Endothelial cell of umbilical vein (primary cell): ENCODE measurements at places on chromosomes 4 and X. TPM values are rescaled to one million over a fixed set of nuclear protein-coding genes. Genes with fewer than 3 reads are reported as not detected.

GRCh38 chr4:79528241-79528706 lies 120.2 kb upstream of the GK2 start:
- H3K27me3 ChIP-seq = no peaks in the 10 kb centered on the region
- no peaks in the 10 kb centered on the region for H3K4me1 ChIP-seq
- no peaks in the 10 kb centered on the region for H3K36me3 ChIP-seq
- H3K27ac ChIP-seq = no peak overlapping the region

GRCh38 chr4:113232194-113232593 lies 182.7 kb downstream of the ANK2 start:
- H3K27me3 ChIP-seq = no peaks in the 10 kb centered on the region
- H3K4me1 ChIP-seq = no peaks in the 10 kb centered on the region
- DNase-seq = no peak
- no peak overlapping the region for H3K27ac ChIP-seq

- H3K27me3 ChIP-seq = no peaks in the 10 kb centered on the region
- H3K4me3 ChIP-seq = no peak overlapping the region
- no peaks in the 10 kb centered on the region for H3K36me3 ChIP-seq
- no peak for DNase-seq
- no peak overlapping the region for H3K27ac ChIP-seq
Observed at GRCh38 chrX:140767646-140768045, 58.1 kb downstream of the LINC00632 start.

GRCh38 chrX:12892716-12893115 lies 13.7 kb upstream of the TLR8 start:
- H3K4me1 ChIP-seq = peaks cover 2% of the 10 kb centered on the region
- H3K27me3 ChIP-seq = no peaks in the 10 kb centered on the region
- no peak overlapping the region for H3K4me3 ChIP-seq
- no peak for DNase-seq

DNA sequence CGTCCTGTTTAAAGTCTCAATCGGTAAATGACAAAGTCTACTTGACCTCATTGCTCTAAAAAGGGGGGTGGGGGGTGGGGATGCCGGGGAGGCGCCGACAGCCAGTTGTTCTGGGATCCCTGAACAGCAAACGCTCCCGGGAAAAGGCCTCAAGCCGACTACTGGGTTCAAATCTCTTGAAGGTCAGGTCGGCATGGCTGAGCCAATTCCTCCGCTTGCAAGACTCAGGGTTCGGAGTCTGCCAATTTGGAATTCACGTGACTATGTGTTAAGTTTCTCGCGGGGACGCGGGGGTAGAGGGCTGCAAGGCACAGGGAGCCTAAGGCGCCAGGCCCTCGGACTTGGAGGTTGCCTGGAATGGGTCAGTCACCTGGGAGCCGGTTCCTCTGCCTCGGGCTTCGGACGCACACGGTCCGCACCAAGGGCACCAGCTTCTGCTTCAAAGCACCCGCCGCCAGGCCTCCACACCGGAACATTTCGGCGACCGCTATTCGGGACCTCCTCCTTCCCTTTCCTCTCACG lies 399 bp downstream of the AIFM1 start:
- no peaks in the 10 kb centered on the region for H3K27me3 ChIP-seq
- H3K4me3 ChIP-seq = peak overlapping the region; percentile 75
- peak overlapping the region; percentile 65 for H3K27ac ChIP-seq
- DNase-seq = no peak
- peaks cover 15% of the 10 kb centered on the region for H3K4me1 ChIP-seq

DNA sequence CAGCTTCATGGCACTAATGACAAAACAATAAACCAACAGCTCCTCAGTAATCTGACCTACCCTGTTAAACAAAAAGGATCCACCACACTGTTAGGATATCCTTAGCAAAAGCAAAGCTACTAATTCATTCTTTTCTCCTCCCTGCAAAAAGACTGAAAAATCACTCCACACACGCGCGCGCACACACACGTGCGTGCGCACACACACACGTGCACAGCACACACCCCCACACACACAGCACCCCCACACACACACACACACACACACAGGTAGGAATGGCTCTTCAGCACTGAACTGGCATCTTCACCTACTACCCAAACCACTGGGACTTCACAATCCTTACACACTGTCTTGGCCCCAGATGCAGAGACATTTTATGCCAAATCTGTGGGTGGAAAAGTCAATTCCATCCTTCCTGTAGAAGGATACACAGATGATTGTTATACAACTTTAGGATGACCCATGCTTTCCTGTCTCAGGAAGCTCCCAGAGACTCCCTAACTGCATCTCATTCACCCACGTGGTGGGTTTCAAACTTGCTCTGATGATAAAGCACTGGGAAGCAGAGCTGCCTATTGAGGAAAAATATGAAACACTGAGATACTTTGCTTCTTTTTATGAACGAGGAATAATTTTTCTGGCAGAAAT lies 102.5 kb downstream of the TSPAN5 start:
- no peak overlapping the region for H3K27ac ChIP-seq
- H3K4me1 ChIP-seq = peaks cover 13% of the 10 kb centered on the region
- no peaks in the 10 kb centered on the region for H3K36me3 ChIP-seq

DNA sequence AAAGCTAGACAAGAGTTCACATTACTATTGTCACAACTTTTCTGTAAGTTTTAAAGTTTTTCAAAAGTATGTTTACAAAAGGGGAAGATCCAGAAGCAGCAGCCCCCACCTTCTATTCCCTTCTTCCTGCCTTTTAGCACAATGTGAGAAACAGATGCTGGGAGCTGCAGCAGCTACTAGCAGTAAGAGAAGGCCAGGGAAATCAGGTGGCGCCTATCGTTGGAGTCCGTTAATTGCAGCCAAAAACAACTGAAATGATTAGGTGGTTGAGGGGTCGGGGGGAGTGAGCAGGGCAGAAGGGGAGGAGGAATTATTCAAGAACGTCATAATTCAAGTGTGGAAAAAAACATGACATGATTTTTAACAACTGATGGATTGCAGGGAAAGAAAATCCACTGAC lies 27.4 kb downstream of the FRYL start:
- H3K4me3 ChIP-seq = no peak overlapping the region
- no peaks in the 10 kb centered on the region for H3K36me3 ChIP-seq
- H3K4me1 ChIP-seq = peaks cover 29% of the 10 kb centered on the region
- H3K27me3 ChIP-seq = no peaks in the 10 kb centered on the region
- peak overlapping the region; percentile 73 for H3K27ac ChIP-seq

DNA sequence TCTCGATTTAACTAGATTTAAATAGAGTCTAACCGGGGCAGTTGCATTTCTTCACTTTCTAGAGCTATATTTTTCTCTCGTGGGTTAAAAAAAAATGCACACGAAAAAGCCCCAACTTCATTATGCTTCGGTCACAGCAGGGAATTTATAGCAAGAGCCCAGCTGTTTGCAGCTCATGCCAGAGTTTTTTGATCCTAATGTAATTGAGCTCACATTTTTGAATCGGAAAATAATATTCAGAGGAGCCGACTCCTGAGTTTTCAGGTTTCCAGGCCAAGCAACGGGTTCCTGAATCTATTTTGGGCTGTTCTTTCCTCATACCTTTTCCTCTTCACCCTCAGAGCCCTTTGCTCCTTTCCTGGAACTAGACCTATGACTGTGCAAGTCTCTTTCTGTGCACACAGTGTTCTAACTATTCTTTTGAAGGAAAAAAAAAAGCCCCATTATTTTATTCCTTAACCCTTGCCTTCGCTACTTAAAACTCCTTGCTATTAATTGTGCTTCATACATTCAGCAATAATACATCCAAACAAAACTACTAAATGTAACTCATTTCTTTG lies 27.5 kb upstream of the ESX1 start:
- no peak overlapping the region for H3K4me3 ChIP-seq
- DNase-seq = no peak
- H3K4me1 ChIP-seq = no peaks in the 10 kb centered on the region
- peaks cover 2% of the 10 kb centered on the region for H3K27me3 ChIP-seq

DNA sequence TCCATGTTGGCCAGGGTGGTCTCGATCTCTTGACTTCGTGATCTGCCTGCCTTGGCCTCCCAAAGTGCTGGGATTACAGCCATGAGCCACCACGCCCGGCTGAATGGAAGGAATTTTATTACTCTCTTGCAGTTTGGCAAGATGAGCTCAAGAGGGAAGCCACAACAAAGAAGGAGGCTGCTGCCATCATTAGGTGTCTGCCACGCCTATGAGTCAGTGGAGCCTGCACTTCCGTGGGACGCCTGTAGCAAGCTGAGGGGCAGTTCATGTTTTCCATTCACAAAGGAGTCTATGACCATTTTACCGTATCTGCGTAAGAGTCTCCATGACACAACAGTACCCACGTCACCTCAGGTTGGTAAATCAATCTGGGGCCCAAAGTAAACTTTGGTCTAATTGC lies 51.2 kb upstream of the CHRNA9 start:
- no peak overlapping the region for H3K27ac ChIP-seq
- H3K4me3 ChIP-seq = no peak overlapping the region
- no peaks in the 10 kb centered on the region for H3K36me3 ChIP-seq
- DNase-seq = no peak
- H3K4me1 ChIP-seq = no peaks in the 10 kb centered on the region
- no peaks in the 10 kb centered on the region for H3K27me3 ChIP-seq

- no peaks in the 10 kb centered on the region for H3K27me3 ChIP-seq
- no peaks in the 10 kb centered on the region for H3K36me3 ChIP-seq
- no peak for DNase-seq
Observed at GRCh38 chr4:3249711-3250437, 915 bp downstream of the MSANTD1 start.

- no peak overlapping the region for H3K4me3 ChIP-seq
- H3K27me3 ChIP-seq = no peaks in the 10 kb centered on the region
- peak; percentile 36 for DNase-seq
- no peaks in the 10 kb centered on the region for H3K36me3 ChIP-seq
Observed at GRCh38 chr4:20259707-20260106, 8.0 kb downstream of the SLIT2 start.

- no peaks in the 10 kb centered on the region for H3K27me3 ChIP-seq
- H3K27ac ChIP-seq = no peak overlapping the region
- no peaks in the 10 kb centered on the region for H3K4me1 ChIP-seq
- DNase-seq = no peak
Observed at GRCh38 chrX:37786624-37787422, 7.0 kb downstream of the CYBB start.

- no peaks in the 10 kb centered on the region for H3K27me3 ChIP-seq
- H3K27ac ChIP-seq = no peak overlapping the region
- no peak overlapping the region for H3K4me3 ChIP-seq
- no peaks in the 10 kb centered on the region for H3K36me3 ChIP-seq
- no peak for DNase-seq
Observed at GRCh38 chr4:79450053-79450452, 42.0 kb upstream of the GK2 start.

DNA sequence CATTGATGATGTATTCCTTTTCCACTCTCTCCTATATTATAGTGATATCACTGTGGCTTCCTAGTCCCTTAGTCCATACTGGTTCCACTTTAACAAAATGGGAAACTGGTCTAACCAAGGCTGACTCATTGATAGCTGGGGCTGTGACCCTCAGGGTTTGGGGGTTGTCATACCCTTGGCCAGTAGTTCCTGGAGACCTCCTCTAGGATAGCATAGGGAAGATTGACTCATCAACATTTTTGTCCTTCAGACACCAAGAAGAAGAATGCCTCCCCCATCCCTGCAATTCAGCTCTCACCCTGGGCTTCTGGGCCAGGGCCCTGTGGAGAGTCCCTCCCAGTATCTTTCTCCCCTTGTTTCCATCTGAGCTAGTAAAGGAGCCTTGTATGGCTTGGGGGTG lies 68.8 kb upstream of the PRPS1 start:
- H3K4me3 ChIP-seq = no peak overlapping the region
- no peaks in the 10 kb centered on the region for H3K27me3 ChIP-seq
- H3K27ac ChIP-seq = no peak overlapping the region

GRCh38 chr4:53009824-53010223 lies 147.7 kb downstream of the RASL11B start:
- no peaks in the 10 kb centered on the region for H3K36me3 ChIP-seq
- no peak overlapping the region for H3K4me3 ChIP-seq
- peaks cover 13% of the 10 kb centered on the region for H3K4me1 ChIP-seq
- H3K27me3 ChIP-seq = no peaks in the 10 kb centered on the region
- no peak overlapping the region for H3K27ac ChIP-seq
- no peak for DNase-seq

DNA sequence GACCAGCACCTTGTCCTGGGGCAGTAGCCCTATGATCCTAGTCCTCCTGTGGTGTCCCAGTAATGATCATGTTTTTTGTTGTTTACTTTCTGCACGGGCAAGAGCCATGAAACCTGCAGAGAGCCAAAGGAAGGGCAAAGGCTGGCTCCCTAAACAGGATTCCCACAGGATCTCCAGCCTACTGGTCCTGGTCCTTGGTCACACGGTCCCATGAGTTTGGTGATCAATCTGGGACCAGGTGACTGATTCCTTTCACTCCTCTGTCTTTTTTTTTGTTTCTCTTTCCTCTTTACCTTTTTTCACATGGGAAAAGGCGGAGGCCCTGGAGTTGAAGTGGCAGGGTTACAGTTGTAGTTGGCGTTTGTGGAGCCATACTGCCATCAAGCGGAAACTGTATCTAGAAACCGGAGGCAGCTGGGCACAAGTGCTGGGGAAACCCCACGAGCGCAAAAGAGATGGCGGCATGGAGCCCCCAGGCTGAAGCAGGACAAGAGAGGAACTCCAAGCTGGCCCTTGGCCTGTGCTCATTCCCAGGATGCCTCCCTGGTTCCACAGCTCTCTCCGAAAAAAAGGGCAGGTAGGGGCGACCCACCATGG lies 34.6 kb downstream of the NBDY start:
- peaks cover 4% of the 10 kb centered on the region for H3K36me3 ChIP-seq
- no peaks in the 10 kb centered on the region for H3K27me3 ChIP-seq

Gene ZCCHC18
- 1.6 and 2.3 TPM in 2 replicates for total RNA-seq

Gene ARHGAP36
- total RNA-seq = not detected in 2 replicates

Gene ELMOD2
- total RNA-seq = 20.5 and 23.6 TPM in 2 replicates

Gene DCAF8L2
- 0.15 TPM in 1 of 2 replicates, not detected in the other for total RNA-seq

Gene RAB9B
- total RNA-seq = 0.23 and 0.55 TPM in 2 replicates
